ENCODE measurements at places on chromosomes 2 and 18. TPM values are rescaled to one million over a fixed set of nuclear protein-coding genes. Genes with fewer than 3 reads are reported as not detected.

Gene TBR1
- not detected for total RNA-seq

Gene PAX8
- 11.4 TPM for total RNA-seq

Gene IL1B
- 0.39 TPM for total RNA-seq

Gene ZCCHC2
- total RNA-seq: 49.4 TPM
